Activated naive CD8-positive, alpha-beta T cell treated with anti-CD3 and anti-CD28 coated beads, Interleukin-2, amount 10 ng/mL, durations not matched to agents 7 days and 5 days (primary cell): ENCODE measurements at places on chromosomes 4 and X. TPM values are rescaled to one million over a fixed set of nuclear protein-coding genes. Genes with fewer than 3 reads are reported as not detected.

Gene MBNL3
- 30.7 TPM for total RNA-seq

GRCh38 chr4:134027931-134028330 lies 173.7 kb downstream of the PABPC4L start:
- no peak overlapping the region for H3K4me3 ChIP-seq
- no peak for DNase-seq
- no peak overlapping the region for H3K27ac ChIP-seq
- H3K27me3 ChIP-seq, result no peaks in the 10 kb centered on the region
- H3K36me3 ChIP-seq, result no peaks in the 10 kb centered on the region
- no peaks in the 10 kb centered on the region for H3K4me1 ChIP-seq

DNA sequence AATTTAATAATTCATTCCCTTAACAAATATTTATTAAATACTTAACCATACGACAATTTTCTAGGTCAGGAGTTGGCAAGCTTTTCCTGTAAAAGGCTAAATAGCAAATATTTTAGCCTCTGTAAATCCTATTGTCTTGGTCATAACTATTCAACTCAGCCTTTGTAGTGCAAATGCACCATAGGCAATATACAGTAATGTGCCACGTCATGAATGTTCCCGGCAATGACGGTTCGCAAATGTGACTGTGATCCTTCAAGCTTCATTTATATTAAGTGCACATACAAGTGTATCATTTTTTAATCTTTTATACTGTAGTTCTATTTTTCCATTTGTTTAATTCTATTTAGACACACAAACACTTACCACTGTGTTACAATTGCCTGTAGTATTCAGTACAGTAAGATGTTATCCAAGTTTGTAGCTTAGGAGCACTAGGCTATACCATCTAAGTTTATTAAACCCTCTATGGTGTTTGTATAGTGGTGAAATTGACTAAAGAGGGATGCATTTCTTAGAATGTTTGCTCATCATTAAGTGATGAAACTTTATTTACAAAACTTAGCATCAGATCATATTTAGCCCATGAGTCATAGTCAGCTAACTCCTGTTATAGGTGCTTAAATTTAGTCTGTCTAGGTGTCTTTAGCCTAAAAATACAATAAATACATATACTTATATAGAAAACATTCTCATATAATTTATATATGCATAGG lies 553.6 kb downstream of the STPG2 start:
- no peak overlapping the region for H3K27ac ChIP-seq
- DNase-seq, result no peak
- H3K4me3 ChIP-seq, result no peak overlapping the region
- H3K36me3 ChIP-seq, result no peaks in the 10 kb centered on the region

DNA sequence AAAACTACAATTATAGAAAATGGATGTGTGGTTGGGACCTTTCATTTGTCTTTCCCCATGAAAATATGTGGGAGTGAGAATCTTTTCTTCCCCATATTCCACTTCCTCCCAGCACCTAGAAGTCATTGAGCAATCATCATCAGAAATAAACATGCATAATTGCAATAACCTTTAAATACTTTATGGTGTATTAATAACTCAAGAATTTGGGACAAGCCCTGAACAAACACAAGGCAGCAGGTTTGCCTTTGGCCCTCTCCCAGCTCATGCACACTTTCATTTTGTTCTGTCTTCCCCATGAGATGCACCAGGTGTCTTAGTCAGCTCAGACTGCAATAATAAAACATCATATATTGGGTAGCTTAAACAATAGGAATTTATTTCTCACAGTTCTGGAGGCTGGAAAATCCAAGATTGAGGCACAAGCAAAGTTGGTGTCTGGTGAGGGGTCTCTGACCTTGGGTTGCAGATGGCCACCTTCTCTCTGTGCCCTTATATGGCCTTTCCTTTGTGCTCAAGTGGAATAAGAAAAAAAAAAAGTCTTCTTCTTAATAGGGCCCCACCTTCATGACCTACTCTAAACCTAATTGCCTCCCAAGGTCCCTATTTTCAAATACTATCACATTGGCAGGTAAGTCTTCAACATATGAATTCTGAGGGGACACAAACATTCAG lies 34.7 kb upstream of the TMEM184C start:
- H3K36me3 ChIP-seq, result no peaks in the 10 kb centered on the region
- no peak for DNase-seq
- no peak overlapping the region for H3K27ac ChIP-seq
- peaks cover 5% of the 10 kb centered on the region for H3K27me3 ChIP-seq
- H3K4me1 ChIP-seq, result no peaks in the 10 kb centered on the region
- H3K4me3 ChIP-seq, result no peak overlapping the region

DNA sequence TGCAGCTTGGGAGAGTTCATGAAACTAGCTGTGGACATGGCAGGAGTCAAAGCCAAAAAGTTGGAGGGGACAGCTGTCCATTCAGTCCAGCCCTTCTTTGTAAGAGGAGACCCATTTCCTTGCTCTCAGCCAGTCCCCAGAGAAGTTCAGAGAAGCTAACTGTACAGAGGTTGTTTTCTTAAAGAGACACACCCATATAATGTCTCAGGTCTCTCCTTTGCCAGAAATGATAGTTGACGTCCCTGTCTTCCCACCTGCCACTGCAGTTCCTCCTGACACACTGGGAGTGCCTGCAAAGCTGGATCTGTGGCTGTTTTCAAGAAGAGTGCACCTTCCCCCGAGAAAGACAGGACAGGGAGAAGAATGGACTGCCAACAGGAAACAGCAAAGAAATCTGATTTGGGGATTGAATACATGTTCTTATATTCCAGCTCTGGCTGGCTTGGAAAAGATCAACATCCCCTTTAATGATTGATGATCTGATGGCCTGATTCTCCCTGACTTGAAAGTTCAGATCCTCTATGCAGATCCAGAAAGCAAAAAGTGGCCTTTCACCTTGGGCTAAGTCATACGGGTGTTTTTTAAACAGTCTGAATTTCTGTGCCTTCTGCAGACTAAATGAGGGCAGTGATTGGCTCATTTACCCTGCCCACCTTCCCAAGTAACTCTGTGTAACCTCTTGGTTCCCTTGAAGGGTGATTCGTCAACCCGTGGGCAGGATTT lies 87.2 kb downstream of the MAOA start:
- H3K36me3 ChIP-seq, result no peaks in the 10 kb centered on the region
- H3K4me3 ChIP-seq, result no peak overlapping the region
- DNase-seq, result no peak
- H3K4me1 ChIP-seq, result no peaks in the 10 kb centered on the region
- H3K27ac ChIP-seq, result no peak overlapping the region

Gene SMIM31
- not detected for total RNA-seq

Gene SCLT1
- total RNA-seq, result 35.1 TPM

DNA sequence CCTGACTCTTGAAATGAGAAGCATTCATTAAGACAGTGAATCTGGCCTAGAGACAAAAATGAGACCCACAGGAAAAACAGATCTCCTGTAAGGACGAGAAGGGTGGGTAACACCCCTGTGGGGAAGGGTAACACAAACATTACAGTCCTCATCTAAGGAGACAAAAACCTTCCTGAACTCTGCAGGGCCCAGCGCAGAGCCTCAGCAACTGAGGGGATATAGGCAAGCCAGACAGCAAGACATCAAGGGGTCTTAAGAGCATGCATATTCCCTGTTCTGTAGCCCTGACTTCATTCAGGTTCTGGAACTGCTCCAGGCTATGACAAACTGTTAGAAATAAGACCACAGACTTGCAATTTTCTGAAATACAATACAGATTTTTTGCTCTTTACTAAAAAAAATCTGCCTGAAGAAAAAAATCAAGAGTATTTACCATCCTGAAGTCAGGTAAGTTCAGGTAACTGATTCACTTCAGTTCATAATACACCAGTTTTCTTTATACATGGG lies 15.5 kb downstream of the COX18 start:
- no peaks in the 10 kb centered on the region for H3K4me1 ChIP-seq
- DNase-seq, result no peak
- no peak overlapping the region for H3K4me3 ChIP-seq

Gene TDO2
- not detected for total RNA-seq

GRCh38 chrX:152220606-152221005 lies 82.2 kb upstream of the MAGEA10 start:
- H3K4me1 ChIP-seq, result no peaks in the 10 kb centered on the region
- no peak overlapping the region for H3K27ac ChIP-seq
- no peak overlapping the region for H3K4me3 ChIP-seq
- no peak for DNase-seq

Gene PRSS12
- total RNA-seq, result not detected

- H3K36me3 ChIP-seq, result no peaks in the 10 kb centered on the region
- H3K4me3 ChIP-seq, result no peak overlapping the region
- H3K27me3 ChIP-seq, result no peaks in the 10 kb centered on the region
- no peaks in the 10 kb centered on the region for H3K4me1 ChIP-seq
- H3K27ac ChIP-seq, result no peak overlapping the region
Measured at GRCh38 chr4:75004755-75005668, 72.1 kb downstream of the PARM1 start.

- no peaks in the 10 kb centered on the region for H3K36me3 ChIP-seq
- peaks cover 3% of the 10 kb centered on the region for H3K27me3 ChIP-seq
- no peak overlapping the region for H3K27ac ChIP-seq
- no peak overlapping the region for H3K4me3 ChIP-seq
Measured at GRCh38 chr4:113057891-113058290, 8.4 kb downstream of the ANK2 start.

DNA sequence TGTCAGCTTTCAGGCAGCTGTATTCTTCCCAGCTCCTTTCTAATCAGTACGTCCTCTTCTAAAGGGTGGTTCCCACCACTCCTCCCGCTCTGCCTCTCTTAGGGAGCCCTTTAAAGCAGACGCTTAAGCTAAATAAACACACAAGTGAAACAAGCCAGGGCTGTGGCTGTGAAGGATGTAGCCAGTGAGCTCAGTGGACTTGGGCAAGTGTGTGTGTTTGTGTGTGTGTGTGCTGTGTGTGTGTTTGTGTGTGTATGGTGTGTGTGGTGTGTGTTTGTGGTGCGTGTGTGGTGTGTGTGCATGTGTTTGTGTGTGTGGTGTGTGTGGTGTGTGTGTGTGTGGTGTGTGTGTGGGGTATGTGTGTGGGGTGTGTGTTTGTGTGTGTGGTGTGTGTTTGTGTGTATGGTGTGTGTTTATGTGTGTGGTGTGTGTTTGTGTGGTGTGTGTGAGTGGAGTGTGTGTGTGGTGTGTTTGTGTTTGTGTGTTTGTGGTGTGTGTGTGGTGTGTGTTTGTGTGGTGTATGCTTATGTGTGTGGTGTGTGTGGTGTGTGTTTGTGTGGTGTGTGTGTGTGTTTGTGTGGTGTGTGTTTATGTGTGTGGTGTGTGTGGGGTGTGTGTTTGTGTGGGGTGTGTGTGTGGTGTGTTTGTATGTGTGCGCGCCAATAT lies 283.3 kb downstream of the PTTG2 start:
- peak overlapping the region; percentile 51 for H3K27ac ChIP-seq
- H3K27me3 ChIP-seq, result no peaks in the 10 kb centered on the region
- H3K36me3 ChIP-seq, result no peaks in the 10 kb centered on the region
- no peak overlapping the region for H3K4me3 ChIP-seq

Gene NWD2
- total RNA-seq, result not detected

DNA sequence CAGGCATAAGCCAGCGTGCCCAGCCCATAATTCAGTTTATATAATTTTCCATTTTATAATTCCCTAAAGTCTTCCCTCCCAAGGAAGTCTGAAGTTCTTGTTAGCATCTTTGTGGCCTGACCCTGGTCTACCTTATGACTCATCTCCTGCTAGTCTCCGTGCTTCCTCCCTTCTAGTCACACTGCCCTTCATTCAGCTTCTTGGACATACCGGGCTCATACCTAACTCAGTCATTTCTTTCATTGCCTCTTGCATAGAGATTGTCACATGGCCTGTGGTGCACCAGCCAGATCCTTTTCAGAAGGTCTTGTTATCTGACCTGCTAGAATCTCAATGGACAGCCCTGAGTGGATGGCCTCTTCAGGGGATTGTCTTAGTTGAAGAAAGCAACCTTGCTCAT lies 22.8 kb upstream of the MAML3 start:
- H3K27me3 ChIP-seq, result peaks cover 2% of the 10 kb centered on the region
- H3K27ac ChIP-seq, result no peak overlapping the region
- no peak for DNase-seq
- H3K4me1 ChIP-seq, result peaks cover 4% of the 10 kb centered on the region
- H3K4me3 ChIP-seq, result no peak overlapping the region

DNA sequence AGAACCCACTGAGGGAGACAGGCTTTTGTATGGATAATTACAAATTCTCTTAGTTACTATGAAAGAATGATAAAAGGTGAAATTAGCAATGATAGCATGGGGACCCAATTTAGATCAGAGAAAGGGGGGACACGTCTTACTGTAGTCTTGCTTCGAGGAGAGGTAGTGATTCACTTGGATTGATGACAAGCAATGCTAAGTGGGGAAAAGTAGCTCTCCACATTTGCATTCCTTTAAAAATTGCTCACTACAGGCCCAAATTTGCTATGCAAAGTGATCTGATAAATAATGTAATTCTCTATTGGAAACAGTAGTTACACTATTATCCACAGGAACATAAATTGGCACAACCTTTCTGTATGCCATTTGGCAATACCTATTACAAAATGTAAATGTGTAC lies 42.5 kb upstream of the MAP3K15 start:
- DNase-seq, result no peak
- peaks cover 10% of the 10 kb centered on the region for H3K36me3 ChIP-seq
- H3K4me1 ChIP-seq, result peaks cover 2% of the 10 kb centered on the region
- no peak overlapping the region for H3K27ac ChIP-seq
- H3K4me3 ChIP-seq, result no peak overlapping the region
- no peaks in the 10 kb centered on the region for H3K27me3 ChIP-seq

DNA sequence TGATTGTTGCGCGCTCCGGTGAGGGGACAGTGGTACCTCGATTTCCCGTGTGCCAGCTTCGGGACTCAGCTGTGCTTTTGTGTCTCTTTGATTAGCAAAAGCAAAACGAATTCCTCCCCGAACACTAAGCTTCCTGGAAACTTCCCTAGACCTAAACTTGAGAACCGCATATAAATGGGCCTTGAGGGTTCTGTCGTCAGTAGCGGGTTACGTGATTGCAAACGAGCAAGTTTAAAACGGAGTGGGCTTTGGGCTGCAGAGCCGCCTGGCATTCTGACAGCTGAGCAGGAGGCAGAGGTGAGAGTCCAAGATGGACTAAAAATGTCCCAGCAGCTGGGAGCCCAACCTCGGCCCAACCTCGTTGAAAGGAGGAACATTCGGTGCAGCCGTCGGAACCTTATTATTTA lies 1.2 kb upstream of the TAPT1 start:
- H3K27me3 ChIP-seq, result no peaks in the 10 kb centered on the region
- H3K36me3 ChIP-seq, result peaks cover 11% of the 10 kb centered on the region
- H3K4me1 ChIP-seq, result peaks cover 40% of the 10 kb centered on the region
- DNase-seq, result peak; percentile 37

Gene TCEAL5
- not detected for total RNA-seq

- H3K36me3 ChIP-seq, result peaks cover 2% of the 10 kb centered on the region
- no peak overlapping the region for H3K27ac ChIP-seq
- H3K27me3 ChIP-seq, result no peaks in the 10 kb centered on the region
- H3K4me3 ChIP-seq, result no peak overlapping the region
- DNase-seq, result no peak
Measured at GRCh38 chrX:107850422-107850765, 24.7 kb downstream of the MID2 start.

GRCh38 chr4:153099391-153100140 lies 104.7 kb upstream of the TRIM2 start:
- H3K4me3 ChIP-seq, result no peak overlapping the region
- no peak overlapping the region for H3K27ac ChIP-seq
- no peak for DNase-seq
- H3K27me3 ChIP-seq, result peaks cover 18% of the 10 kb centered on the region

Gene ARSJ
- 0.23 TPM for total RNA-seq

Gene CSAG2
- total RNA-seq, result not detected

Gene ZAR1
- total RNA-seq, result not detected

Gene ZNF157
- total RNA-seq, result 1.1 TPM

Gene PNMA6F
- not detected for total RNA-seq
